H4 (cell line): ENCODE measurements at places on chromosomes 1 and 21.
A peak's percentile ranks its signal among the peaks of the same experiment; 100 is the strongest.

GRCh38 chr1:65791396-65791795, 1.3 kb upstream of the PDE4B start:
- DNase-seq: no peak

DNA sequence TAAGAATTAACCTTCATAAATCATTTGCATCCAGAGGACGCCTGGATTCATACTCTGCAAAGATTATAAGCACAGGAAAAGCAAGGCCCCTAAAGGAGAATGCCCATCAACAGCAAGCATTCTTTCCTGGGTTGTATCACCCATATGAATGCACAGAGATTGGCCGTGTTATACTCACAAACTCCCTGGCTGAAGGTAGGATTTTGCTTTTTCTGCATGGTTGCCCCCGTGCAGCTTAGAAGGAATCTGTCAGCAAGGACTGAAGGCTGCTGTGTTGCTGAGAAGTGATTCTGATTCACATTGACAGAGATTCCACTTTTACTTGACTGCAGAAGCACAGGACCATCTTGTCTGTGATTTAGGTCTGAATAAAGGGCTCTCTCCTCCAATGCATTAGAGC, 283.0 kb downstream of the LRRIQ3 start:
- no peak for DNase-seq

GRCh38 chr1:180482425-180483275, 19.7 kb downstream of the ACBD6 start:
- DNase-seq: peak; percentile 45

- DNase-seq: no peak
Measured at GRCh38 chr1:209505044-209505443, 78.5 kb upstream of the CAMK1G start.

DNA sequence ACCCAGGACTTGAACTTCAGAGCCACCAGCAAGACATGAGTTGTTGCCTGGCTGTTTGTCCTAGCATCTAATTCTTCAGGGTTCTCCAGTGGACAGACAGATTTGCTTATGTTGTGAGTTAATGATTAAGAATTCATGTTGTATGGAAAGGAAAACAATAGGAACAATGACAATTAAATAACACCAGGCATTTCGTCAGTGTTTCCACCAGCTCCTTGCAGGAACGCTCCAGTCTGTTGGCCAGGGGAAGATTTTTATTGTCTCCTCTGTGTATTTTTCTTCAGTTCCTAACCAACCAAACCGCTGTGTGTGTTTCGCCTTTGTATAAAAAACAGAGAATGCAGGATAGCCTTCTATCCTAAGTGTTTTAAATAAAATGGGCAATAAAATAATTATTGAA, 64.4 kb upstream of the PTGFR start:
- DNase-seq: no peak

- no peak for DNase-seq
Measured at GRCh38 chr1:228358764-228359612, 47.6 kb downstream of the TRIM11 start.

DNA sequence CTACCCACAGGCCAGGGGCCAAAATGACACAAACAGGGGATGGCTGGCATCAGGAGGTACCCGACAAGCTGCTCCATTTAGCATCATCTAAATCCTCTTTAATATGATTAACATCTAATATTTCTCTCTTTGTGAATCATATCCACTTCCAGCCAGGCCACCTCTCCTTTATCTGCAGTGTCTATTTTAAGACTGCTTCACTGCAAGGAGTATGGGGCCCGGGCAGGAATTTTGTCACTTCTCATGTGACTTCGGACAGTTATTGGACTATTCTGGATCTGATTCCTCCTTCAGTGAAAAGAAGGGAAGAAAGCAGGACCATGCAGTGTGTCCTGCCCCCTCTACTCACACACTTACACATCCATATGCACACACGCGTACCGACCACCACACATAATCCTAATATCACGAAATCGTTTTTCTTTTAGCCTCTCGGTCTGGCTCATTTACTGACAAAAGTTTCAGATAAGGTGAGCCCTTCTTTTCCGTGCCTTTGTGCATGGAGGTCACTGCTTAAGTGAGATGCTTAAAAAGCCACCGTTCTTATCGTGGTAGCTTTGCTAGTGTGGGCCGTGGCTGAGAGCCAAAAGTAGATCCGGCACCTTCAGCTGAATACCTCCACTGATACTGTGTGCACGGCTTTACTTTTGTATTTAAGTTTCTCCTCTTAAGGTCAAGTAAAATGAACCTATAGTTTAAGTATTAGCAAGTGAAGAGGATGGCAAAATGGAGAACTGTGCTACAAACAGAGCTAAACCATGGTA, 26.0 kb downstream of the PROX1 start:
- no peak for DNase-seq

DNA sequence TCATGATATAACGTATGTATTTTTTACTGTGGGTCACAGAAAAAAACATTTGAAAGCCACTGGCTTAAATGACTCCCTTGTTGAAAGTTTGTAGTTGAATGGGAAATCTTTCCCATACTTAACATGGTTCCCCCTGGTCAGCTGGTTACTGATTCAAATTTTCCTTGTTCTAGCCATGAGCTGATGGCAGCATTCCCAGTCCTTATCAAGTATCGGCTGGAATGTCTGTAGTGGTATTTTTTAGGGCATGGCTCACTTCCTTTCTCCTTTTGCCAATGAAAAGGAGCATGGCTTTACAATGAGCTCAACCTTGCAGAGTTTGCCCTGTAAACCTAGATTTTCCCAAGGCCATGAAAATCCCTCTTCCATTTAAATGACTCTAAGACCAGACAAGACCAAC, 55.7 kb downstream of the GIPC2 start:
- DNase-seq: peak; percentile 83

DNA sequence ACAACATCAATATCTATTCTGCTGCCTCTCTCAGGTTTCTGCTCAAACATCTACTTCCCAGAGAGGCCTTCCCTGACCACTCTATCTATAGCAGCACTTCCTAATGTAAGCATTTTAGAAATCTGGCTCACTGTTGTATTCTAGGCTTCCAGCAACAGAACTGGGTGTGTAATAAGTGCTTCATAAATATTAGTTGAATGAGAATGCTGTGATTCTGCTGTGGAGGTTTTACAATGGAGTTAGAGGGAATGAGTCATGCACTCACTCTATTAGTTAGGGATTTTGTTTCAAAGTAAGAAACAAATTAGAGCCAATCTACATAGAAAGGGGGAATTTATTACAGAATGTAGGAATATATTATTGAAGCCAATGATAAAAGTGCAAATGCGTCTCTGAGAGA, 38.6 kb upstream of the SLC35F3 start:
- DNase-seq: no peak

DNA sequence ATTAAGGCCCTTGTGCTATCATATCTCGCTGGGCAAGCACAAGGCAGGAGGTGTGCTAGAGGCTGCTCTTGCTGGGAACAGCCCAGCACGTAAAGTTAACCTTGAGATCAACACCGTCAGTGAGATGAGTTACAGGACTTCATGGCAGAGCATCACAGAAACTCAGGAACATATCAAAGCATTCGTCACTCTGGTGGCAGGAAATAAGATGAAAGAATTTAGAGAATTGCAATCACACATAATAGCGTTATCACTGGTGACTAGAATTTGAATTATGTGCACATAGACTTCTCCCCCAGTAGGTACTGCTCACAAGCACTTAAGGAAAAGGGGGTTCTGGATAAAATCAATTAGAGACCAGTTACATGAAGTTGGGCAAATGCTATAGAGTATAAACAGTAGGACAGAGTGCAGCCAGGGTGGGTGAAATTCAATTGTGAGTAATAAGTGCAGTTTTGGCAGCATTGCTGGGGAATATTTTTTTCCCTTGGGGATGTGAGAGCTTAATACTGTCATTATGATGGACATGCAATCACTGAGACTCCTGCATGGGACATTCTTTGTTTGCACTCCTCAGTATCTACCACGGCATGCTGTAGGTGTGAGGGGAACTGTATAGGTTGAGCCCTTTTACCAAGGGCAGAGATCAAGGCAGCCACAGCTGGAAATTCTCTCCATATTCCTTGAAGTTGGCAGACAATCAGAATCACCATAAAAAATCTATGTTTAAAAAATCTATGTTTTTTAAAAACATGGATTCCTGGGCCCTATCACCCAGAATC, 44.2 kb upstream of the ARHGAP29 start:
- no peak for DNase-seq

- no peak for DNase-seq
Measured at GRCh38 chr1:204563307-204563706, 47.1 kb downstream of the MDM4 start.

DNA sequence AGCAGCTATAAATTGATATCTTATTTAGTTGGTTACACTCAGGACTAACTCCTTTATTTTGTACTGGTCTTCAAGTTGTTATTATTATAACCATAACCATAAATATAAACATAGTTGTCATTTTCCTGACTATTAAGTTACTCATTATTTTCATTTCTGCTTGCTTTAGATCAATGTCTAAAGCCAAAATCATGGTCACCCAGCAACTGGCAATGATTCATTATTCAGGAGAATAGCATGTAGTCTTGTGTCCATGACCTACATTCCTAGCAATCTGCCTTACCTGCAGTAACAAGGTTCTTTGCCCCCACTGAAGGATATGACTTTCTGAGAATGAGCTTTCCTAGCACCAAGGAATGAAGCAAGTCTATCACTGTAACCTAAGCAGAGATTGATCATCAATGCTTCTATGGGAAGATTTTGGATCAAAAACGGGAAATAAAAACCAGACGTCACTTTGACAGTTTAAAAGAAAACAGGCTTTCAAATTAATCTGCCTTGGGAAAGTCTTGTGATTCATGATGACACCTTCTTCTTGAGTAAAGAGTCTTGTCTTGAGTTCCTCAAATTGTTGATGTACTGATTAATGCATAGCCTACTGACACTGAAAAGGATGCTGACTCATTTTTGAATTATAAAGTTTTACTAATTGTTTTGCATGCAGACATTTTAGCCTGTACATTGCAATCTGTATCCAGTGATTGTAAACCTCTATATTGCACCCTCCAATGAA, 203.3 kb upstream of the IVNS1ABP start:
- no peak for DNase-seq

DNA sequence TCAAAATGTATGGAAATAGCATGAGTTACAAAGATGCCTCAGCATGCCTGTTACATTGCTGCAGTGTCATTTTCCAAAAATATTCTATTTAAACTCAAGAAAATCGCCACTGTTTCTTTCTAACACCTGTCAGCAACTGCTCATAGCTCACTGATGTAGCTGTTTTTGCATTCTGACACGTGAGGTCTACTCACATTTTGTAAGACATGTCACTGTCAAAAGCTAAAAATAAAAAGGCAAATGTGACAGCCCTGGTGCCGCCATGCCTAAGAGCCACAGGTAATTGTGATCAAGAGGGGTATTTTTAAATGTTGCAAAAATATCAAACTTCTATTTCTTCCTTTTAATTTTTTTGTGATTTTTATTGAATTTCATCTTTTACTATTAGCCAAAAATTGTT, 556.2 kb upstream of the TMPRSS15 start:
- DNase-seq: no peak

DNA sequence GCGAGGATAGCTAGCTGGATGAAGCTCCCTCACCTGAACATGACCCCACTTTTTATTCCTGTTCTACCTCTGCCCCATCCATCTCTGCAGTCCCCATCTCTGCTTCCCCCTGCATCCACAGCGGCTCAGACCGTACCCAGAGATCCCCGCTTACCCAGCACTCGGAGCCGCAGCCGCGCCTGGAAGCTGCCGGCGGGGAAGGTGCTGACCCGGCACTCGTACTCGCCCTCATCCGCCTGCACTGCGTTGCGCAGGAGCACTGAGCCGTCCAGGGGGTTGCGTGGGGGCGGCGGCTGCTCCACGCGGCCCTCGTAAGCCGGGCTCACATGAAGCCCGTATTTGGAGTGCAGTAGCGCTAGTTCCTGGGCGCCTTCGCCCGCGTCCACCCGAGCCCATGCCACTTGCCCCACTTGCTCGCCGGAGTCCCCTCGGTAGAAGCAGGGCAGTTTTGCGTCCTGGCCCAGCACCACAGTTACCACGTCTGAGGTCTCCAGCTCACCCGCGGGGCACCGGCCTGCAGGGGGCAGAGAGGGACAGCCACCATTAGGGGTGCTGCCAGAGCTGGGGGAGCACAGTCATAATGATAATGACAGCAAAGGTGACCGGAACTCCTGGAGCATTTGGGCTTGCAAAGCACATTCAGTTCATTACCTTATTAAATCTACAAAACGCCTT, 9.8 kb downstream of the NECTIN4 start:
- no peak for DNase-seq

- DNase-seq: no peak
Measured at GRCh38 chr1:40651138-40651857, 14.2 kb downstream of the RIMS3 start.

DNA sequence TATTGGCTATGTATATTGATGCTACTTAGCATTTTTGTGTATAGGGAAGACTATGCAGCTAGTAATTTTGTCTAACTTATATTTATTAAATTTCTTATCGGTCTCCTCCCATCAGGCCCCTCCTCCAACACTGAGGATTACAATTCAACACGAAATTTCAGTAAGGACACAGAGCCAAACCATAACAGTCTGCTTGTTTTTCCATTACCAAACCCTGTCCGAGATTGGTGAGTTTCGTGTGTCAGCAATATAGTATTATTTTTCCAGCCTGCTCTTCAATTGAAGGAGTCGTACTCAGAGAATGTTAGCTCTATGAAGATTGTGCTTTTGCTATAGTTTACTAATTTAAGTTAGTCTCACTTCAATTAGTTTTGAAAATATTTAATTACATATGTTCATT, 1495.3 kb downstream of the MRPL39 start:
- peak; percentile 71 for DNase-seq

GRCh38 chr1:242243472-242243871, 244.6 kb upstream of the MAP1LC3C start:
- DNase-seq: no peak

- DNase-seq: no peak
Measured at GRCh38 chr1:233229288-233229687, 66.2 kb downstream of the PCNX2 start.

- DNase-seq: no peak
Measured at GRCh38 chr1:13642306-13643004, 57.5 kb upstream of the PRDM2 start.

DNA sequence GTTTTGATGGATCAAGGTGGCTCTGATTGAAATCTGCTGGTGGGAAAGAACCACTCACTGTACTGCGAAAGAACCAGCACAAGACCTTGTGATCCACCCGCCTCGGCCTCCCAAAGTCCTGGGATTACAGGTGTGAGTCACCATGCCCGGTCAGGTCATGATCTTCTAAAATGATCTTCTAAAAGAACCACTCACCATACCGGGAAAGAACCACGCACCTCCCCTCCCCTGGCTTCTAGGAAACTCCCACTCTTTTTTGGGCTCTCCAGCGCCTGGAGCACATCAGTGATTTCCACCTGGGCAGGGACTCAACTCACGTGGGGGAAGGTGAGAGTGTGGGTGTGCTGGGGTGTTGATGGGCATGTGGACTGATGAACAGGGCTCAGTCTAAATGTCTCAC, 7.9 kb upstream of the RAB7B start:
- no peak for DNase-seq

DNA sequence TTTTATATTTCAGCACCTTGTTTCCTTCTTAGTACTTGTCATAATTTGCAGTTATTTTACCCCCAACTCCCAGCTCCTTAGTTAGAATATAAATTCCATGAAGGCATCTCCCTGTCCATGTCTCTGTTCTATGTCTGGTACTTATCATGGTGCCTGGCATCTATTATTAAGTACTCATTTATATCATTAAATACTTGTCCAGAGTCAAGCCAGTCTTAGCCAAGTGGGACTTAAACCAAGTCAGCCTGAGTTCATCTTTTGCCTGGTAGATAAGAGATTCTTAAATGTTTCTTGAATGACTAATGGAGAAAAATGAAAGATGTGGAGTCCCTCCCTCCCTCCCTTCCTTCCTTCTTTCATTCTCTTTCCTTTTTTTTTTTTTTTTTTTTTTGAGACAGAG, 9.4 kb downstream of the SLC25A44 start:
- no peak for DNase-seq
